ENCODE measurements at places on chromosomes 1 and 21.

- DNase-seq: no peak
Measured at GRCh38 chr1:3017440-3018050, 3.7 kb upstream of the ACTRT2 start.

- DNase-seq: no peak
Measured at GRCh38 chr1:151416231-151416630, 16.9 kb downstream of the PSMB4 start.

GRCh38 chr1:119715542-119715941 lies 3.8 kb downstream of the PHGDH start:
- DNase-seq: no peak

GRCh38 chr1:24138476-24139221 lies 4.3 kb downstream of the IL22RA1 start:
- no peak for DNase-seq

GRCh38 chr21:36208326-36209013 lies 51.8 kb downstream of the DOP1B start:
- DNase-seq: no peak

DNA sequence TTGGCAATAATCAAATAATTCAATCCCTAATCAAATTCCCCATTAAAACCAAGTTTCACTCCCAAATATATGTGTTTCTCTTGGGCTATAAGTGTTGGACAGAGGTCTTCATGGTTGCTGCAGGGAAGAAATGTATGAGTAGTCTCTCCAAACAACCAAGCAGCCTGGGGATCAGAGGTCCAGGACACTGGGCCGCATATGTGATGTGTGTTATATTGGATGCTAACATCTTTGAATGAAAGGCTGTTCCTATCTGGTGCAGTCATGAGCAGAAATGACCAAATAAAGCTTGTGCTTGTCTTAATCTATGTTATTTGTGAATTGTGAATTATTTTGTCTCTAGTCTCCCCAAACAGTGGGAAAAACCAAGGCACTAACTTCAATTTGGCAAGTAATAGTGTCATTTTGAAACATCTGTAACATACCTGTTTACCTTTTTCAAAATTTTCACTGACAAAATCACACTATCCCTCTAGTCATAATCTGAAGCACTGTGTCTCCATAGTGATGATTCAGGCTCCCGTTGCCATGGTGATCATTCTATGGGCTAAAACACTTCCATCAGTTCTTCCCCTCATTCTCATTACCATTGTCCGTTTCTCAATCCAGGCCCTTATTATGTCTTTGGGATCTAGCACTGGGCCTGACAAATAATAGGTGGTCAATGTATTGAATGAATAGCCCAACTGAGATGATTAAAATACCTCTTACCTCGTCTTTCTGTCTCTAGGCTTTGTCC lies 12.5 kb upstream of the TADA1 start:
- DNase-seq: no peak

GRCh38 chr21:44850905-44851657 lies 22.4 kb downstream of the PTTG1IP start:
- no peak for DNase-seq

GRCh38 chr1:198630863-198631262 lies 8.0 kb upstream of the PTPRC start:
- DNase-seq: no peak

GRCh38 chr1:109730666-109731065 lies 10.2 kb downstream of the GSTM3 start:
- DNase-seq: no peak

DNA sequence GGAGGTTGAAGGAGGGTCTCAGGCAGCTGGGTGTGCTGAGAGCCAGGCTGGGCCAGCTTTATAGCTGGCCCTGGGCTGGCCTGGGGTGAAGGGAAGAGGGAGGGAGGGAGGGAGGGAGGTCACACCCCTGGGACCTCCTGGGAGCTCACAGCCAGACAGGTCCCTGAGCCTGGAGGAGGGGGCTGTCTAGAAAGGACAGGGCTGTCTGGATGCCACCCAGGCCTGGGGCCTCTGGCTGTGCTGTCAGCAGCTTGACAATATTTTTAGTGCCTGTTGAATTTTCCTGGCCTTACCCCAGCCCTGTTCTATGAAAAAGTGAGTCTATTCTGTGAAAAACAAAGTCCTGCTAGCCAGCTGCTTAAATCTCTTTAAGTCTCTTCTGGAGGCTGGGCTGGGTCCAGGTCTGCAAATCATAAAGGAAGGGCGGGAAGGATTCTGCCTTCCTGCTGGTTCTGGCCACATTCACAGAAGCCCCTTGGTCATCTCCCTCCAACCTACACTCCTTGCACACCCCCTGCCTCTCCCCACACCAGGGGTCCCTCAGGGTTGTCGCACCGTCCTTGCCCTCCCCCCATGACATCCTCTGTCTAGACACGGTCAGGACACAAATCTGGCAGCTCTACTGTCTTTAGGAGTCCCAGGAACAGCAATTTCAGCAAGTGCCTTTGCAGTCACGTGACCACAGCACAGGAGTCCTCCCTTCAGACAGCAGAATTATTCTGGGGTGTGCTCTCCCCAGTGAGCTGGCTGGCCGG lies at the start of gene LEFTY2:
LEFTY2 (minus strand) TSS at position 34 of the 755 bp plus-strand sequence. CDS start 80 bp downstream, outside the sequence.
- DNase-seq: no peak

GRCh38 chr1:228062085-228062791 lies 20.3 kb upstream of the ARF1 start:
- DNase-seq: no peak

DNA sequence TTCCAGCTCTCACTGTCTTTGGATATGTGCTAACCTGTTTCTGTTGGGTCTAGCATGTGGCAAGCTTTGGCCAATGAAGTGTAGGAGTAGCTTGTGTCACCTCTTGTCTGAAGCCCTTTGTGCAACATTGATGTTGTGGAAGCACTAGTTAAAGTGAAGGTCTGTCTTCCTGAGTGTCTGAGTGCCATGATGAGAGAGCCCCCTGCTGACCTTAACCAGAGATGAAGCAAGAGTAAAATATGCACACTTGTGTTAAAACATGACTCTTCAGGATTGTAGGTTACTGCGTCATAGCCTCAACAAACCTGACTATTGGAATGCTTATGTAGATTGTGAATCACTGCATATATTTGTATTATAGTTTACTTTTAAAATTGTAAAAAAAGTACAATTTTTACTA lies 103.7 kb downstream of the NCAM2 start:
- no peak for DNase-seq

GRCh38 chr1:66761221-66761620 lies 9.0 kb downstream of the DYNLT5 start:
- DNase-seq: no peak

GRCh38 chr1:169053196-169053595 lies 53.3 kb upstream of the ATP1B1 start:
- DNase-seq: peak; percentile 9

- DNase-seq: no peak
Measured at GRCh38 chr1:240385985-240386978, 225.7 kb downstream of the GREM2 start.

- DNase-seq: no peak
Measured at GRCh38 chr1:207719234-207719633, 32.6 kb upstream of the CD46 start.

DNA sequence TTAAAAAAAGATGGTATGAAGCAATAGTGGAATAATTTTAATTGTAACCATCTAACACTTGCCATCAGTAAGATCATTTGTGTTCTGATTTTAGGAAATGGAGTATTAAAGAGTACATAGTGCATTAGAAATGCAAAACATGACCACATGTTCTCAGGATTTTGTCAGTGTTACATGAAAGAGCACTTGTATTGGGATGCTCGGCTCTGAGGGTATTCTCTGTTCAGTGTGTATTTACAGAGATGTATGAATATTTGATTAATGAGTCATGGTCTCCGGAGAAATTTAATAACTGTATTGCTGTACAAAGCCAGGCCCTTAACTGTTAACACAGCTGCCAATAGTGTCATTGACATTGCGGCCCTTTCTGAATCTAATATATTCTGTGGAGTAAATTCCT lies 91.7 kb downstream of the ATG4C start:
- no peak for DNase-seq

GRCh38 chr1:172380441-172381244 lies 39.8 kb upstream of the C1orf105 start:
- peak; percentile 80 for DNase-seq

- no peak for DNase-seq
Measured at GRCh38 chr1:50568782-50569181, 145.5 kb upstream of the DMRTA2 start.

GRCh38 chr1:65196926-65197325 lies 48.9 kb downstream of the AK4 start:
- DNase-seq: no peak

GRCh38 chr21:39097335-39097861 lies 85.9 kb downstream of the PSMG1 start:
- DNase-seq: no peak

- DNase-seq: peak; percentile 81
Measured at GRCh38 chr1:153509729-153510354, 25.9 kb downstream of the S100A6 start.

DNA sequence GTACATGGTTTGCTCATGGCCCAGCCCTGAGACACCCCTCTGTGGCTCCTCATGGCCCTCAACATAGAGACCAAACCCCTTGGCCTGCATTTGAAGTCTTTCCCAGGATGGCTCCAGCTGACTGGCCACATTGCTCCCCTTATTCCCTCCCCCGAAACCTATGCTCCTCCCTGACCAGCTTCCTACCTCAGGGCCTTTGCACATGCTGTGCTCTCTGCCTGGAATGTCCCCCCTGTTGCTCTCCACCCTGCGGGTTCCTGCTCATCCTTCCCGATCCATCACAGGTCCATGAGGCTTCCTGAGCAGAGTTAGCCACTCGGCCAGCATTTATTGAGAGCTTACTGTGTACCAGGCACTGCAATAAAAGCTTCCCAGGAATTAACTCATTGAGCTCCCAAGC lies 70.9 kb upstream of the SELENON start:
- no peak for DNase-seq

GRCh38 chr1:57424231-57425027 lies 569 bp upstream of the DAB1 start:
- DNase-seq: no peak

DNA sequence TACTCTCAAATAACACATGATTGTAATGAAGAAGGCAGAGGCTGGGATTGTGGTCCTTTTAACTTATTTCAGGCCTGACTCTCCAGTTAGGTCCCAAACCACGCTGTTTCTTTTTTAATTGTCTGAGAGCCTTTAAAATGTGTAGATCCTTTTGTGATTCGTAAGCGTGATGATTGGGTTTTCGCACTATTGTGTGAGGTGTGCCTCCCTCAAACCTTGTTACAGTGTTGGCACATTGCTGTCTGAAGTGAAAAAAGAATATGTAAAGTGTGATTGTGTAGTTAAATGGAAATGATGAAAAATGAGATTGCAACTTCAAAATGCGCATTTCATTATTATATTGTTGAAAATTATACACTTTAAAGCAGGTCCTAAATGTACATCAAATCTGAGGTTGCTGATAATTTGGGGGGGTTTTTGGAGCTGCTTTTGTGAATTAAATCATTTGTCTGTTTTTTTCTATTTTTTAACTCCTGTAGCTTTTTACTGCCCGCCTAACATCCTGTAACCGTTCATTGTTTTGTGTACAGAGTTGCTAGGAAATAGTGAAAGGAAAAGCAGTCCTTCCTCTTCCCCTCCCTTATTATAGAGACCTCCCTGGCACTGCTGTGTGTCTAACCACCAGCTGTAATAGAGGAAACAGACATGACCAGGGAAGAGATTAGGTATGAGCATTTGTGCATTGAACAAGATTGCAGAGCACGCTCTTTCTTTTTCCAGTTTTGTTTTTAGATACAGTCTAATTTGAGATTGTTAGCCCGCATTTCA lies 43.3 kb downstream of the IARS2 start:
- peak; percentile 45 for DNase-seq

GRCh38 chr1:30406996-30407864 lies 316.2 kb downstream of the MATN1 start:
- DNase-seq: no peak

GRCh38 chr21:20086508-20086907 lies 911.7 kb upstream of the NCAM2 start:
- DNase-seq: no peak

- no peak for DNase-seq
Measured at GRCh38 chr1:224287714-224288113, 42.3 kb downstream of the NVL start.

DNA sequence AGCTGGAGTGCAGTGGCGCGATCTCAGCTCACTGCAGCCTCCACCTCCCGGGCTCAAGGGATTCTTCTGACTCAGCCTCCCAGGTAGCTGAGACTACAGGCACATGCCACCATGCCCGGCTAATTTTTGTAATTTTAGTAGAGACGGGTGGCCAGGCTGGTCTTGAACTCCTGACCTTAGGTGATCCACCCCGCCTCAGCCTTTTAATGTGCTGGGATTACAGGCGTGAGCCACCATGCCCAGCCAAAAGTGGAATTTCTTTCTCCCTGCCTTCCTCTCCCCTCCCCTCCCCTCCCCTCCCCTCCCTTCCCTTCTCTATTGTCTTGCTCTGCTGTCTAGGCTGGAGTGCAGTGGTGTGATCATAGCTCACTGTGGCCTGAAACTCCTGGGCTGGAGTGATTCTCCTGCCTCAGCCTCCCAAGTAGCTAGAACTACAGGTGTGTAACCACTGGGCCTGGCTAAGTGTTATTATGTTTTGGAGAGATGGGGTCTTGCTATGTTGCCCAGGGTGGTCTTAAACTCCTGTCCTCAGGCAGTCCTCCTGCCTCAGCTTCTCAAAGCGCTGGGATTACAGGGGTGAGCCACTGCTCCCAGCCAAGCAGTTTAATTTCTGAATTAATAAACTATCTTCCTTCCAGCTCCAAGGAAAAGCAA lies 10.0 kb upstream of the MACF1 start:
- DNase-seq: no peak

- no peak for DNase-seq
Measured at GRCh38 chr1:240962086-240962485, 350.1 kb upstream of the GREM2 start.
